ENCODE measurements at places on chromosomes 4 and X. TPM values are rescaled to one million over a fixed set of nuclear protein-coding genes. Genes with fewer than 3 reads are reported as not detected.

The PPP2R2C gene
- 39.0 TPM for total RNA-seq

DNA sequence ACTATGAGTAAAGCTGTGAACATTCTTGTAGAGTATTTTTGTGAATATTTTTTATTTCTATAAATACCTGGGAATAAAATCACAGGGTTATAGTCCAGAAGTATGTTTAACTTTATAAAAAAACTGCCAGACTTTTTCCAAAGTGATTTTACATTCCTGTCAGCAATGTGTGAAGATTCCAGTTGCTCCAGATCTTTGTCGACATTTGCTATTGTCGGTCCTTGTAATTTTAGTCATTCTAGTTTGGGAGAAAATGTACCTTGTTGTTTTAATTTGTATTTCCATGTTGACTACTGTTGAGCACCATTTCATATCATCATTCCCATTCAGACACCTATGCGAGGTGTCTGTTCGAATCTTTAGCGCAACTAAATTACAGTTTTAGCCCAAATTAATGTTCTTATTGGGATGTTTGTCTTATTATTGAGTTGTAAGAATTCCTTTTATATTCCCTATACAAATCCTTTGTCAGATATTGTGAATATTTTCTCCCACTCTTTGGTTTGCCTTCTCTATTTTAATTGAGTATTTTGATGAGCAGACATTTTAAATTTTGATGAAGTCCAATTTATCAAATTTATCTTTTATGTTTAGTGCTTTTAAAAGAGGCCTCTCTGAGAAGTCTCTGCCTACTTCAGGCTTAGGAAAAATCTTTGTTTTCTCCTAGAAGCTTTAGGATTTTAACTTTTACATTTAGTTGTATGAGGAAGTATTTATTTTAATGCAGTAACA, 2.6 kb downstream of the CEP135 start:
- no peak for ATAC-seq

DNA sequence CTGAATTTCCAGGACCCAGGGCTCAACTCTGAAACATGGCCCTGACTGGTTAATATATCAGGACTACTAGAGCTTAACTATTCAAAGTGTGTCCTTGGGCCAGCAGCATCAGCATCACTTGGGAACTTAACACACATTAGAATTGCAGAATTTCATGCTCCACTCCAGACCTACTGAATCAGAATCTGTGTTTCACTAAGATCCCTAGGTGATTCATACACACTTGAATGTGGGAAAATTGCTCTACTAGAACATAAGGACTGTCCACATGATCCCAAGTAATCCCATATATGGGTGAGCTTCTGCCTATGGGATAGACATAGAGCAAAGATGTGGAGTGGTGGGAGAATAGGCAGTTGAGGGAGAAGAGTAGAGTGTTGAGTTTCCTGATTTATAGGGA, 192.5 kb upstream of the CLNK start:
- ATAC-seq, result no peak

GRCh38 chr4:69708211-69708610, 52.2 kb downstream of the SULT1B1 start:
- ATAC-seq, result peak; percentile 60

- no peak for ATAC-seq
Observed at GRCh38 chr4:67891645-67892044, 7.8 kb upstream of the TMPRSS11D start.

The WNK3 gene
- 22.1 TPM for total RNA-seq

- no peak for ATAC-seq
Observed at GRCh38 chr4:150773729-150774449, 191.9 kb downstream of the MAB21L2 start.

The TSPAN7 gene
- total RNA-seq, result 78.0 TPM

Measured in motor neuron (in vitro differentiated cells).